ENCODE measurements at places on chromosomes 3 and 15.

- DNase-seq, result no peak
These were observed 33.1 kb downstream of the EIF4E3 start for GRCh38 chr3:71692139-71692538.

GRCh38 chr15:59885832-59886231 lies 118.3 kb upstream of the FOXB1 start:
- DNase-seq, result peak; percentile 64

- no peak for DNase-seq
These were observed 193.5 kb downstream of the TNIK start for GRCh38 chr3:171266740-171267073.

- DNase-seq, result no peak
These were observed 13.8 kb upstream of the TNFSF10 start for GRCh38 chr3:172536993-172537419.

DNA sequence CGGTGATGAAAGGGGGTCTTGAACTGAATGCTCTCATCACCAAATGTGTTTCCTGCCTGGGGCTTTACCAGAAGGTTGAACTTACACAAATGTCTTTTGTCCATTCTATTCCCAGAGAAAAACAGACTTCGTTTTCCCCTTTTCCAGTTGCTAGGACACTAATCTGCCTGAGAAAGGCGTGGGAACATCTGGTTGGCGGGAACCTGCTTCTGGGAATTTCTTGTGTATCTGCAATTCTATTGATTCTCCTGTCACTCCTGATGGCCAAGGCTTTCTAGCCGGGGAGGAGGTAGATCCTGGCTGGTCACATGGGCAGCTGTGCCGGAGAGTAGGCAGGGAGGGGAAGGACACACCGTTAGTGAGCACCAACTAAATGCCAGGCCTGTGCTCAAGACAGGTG lies 31.1 kb upstream of the CCDC174 start:
- no peak for DNase-seq

DNA sequence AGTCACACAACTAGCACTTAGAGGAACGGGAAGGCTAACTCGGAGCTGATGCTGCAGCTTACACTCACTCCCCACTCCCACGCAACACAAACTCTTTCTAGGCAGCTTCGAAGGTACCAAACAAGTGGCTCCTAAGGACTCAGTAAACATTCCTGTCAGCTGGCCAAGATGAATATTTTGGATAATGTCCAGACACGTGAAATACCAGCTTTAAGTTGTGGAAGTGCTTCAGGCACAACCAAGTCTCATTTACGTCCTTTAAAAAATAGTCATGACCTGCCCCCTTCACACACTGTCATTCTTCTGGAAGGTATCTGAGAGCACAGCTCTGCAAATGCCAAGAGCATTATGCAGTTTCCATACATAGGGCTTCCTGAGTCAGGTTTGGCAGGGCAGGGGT lies 1005.9 kb upstream of the CFAP20DC start:
- DNase-seq, result no peak

DNA sequence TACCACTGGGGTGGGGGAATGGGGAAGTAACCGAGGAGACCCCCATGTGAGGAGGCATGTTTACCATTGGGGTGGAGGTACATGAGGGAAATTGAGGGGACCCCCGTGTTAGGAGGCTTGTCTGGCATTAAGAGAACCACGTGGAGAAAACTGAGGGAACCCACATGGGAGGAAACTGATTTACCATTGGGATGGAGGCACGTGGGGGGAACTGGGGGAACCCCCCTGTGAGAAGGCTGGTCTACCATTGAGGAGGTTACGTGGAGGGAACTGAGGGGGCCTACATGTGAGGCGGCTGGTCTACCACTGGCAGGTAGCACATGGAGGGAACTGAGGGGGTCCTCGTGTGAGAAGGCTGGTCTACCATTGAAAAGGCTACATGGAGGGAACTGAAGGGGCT lies 159.4 kb downstream of the FBLN2 start:
- DNase-seq, result no peak

- DNase-seq, result peak; percentile 83
These were observed 9.3 kb downstream of the PXYLP1 start for GRCh38 chr3:141240687-141241615.

- DNase-seq, result no peak
These were observed 240.2 kb downstream of the SCAPER start for GRCh38 chr15:76664895-76665294.

DNA sequence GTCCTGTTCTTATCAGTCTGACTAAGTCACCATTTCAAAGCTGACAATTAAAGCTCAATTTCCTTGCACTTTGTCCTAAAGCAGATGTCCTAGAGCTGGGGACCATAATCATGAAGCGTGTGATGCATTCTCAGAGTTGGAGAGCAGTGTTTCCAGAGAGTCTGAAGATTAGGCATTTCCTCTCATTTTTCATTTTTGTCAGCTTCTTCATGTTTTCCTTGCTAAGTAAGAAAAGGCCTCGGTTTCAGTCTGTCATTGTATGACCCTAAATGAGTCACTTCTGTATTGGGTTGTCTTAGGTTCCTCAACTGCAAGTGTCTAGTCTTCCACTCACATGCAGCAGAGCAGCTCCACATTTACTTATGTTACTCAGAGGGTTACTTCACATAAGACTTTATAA lies 257.2 kb upstream of the TPRG1 start:
- DNase-seq, result peak; percentile 49

GRCh38 chr15:39102431-39102830 lies 478.4 kb upstream of the THBS1 start:
- no peak for DNase-seq

- DNase-seq, result no peak
These were observed 185.9 kb upstream of the TPM1 start for GRCh38 chr15:62856466-62857246.

- DNase-seq, result no peak
These were observed 132.4 kb downstream of the IQCH start for GRCh38 chr15:67386947-67387346.

- peak; percentile 81 for DNase-seq
These were observed 124.6 kb downstream of the AKAP13 start for GRCh38 chr15:85504749-85505676.

GRCh38 chr3:161920196-161920595 lies 423.6 kb downstream of the OTOL1 start:
- no peak for DNase-seq

DNA sequence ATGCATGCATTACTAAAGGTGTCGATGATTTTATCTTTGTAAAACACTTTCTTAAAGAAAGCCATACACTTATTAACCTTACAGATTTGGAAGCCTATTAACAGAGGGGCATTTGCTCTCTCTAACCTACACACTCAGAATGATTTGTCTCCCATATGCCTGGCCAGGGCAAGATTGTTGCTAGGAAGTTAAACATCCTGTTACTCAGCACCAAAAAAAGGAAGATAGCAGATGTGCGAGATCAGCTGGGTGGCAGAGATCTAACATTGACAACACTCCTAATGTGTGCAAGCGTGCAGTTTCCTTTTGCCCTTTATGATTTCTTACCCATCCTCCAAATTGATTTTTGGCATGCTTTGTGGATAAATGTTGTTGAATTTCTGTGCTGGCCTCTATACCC lies 73.9 kb upstream of the TMEM108 start:
- no peak for DNase-seq

- DNase-seq, result peak; percentile 82
These were observed 818 bp downstream of the SLC4A7 start for GRCh38 chr3:27483117-27484014.

GRCh38 chr3:175932586-175932985 lies 1073.5 kb downstream of the NAALADL2 start:
- peak; percentile 52 for DNase-seq

All from fibroblast of mammary gland (primary cell).